ENCODE measurements at places on chromosomes 6 and 20.
A peak's percentile ranks its signal among the peaks of the same experiment; 100 is the strongest.

GRCh38 chr20:6665161-6665560, 102.3 kb upstream of the BMP2 start:
- DNase-seq: no peak

DNA sequence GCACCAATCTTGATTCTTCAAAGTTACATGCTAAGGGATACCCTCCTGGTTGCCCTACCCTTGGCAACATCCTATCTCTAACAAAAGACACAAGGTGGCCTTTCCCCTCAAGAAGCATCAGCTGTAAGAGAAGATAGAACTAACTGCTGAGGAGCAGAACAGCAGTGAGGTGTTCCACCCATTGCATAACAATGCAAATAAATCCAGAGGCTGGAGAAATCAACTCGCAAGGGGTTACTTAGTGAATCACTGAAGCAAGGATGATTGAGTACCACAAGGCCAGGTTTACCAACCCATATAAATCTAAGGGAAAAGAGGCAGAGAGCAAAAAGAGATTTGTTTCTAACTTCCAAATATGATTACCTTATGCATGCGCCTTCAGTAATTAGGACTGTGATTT, 36.7 kb downstream of the F13A1 start:
- no peak for DNase-seq

GRCh38 chr6:159833997-159834603, 34.0 kb downstream of the PNLDC1 start:
- no peak for DNase-seq

- DNase-seq: no peak
These were observed 21.2 kb downstream of the KIF25 start for GRCh38 chr6:168018664-168019063.

- DNase-seq: no peak
These were observed 218.8 kb downstream of the TFAP2A start for GRCh38 chr6:10196090-10196489.

DNA sequence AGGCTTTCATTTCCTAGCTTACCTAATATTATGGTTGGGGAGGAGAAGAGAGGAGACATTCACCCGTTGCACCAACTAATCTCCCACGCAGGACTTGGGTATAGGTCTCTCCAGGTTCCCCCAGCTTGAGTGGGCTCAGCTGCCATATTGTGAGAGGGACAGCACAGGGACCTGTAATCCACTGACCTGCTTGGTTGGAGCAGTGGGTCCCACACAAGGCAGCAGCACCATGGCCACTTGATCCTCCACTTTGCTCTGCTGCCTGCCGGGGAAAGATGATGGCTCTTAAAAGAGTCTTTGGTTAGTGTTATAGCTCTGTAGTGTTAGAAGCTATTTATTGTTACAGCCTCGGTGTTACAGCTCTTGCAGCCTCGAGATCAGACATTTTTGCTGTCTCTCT, 22.5 kb upstream of the ECHDC1 start:
- DNase-seq: no peak

GRCh38 chr20:39036851-39037250, 74.7 kb downstream of the DHX35 start:
- no peak for DNase-seq

GRCh38 chr6:132227904-132228303, 173.4 kb downstream of the MOXD1 start:
- no peak for DNase-seq

DNA sequence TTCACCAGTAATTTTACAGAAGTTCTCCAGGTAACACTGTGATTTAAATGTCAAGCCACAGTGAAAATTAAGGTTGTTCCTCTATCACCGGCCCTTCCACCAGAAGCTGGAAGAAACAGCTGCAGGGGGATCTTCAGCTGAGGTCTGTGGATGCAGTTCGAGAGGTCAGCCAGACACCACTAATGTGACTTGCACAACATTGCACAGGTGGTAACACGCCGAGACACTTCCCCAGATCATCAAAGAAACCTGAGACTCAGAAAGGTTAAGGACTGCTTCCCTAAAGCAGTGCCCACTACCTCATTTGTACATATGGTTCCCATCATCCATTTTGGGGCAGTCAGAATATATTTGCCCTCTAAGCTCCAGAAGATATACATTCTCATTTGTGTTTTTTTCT, 8.1 kb upstream of the SERPINB9 start:
- no peak for DNase-seq

GRCh38 chr6:45966797-45967196, 48.9 kb downstream of the CLIC5 start:
- DNase-seq: no peak

GRCh38 chr20:64160526-64161355, 3.5 kb upstream of the MYT1 start:
- peak; percentile 46 for DNase-seq

DNA sequence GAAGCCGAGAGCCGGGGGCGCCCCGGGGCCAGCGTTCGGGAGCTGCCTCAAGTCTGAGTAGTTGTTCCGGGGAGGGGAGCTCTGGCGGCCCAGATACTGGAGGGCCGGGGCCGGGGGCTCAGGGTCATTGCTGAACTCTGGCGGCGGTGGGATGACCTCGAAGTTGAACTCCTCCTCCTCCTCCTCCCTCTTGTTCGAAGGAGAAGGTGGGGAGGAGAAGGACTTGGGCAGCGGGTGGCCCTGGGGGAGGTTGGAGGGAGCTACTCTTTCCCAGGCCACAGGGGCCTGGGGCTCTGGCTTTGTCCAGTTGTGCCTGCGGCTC, 37.7 kb downstream of the C6orf132 start:
- no peak for DNase-seq

GRCh38 chr6:33983721-33984465, 162.0 kb downstream of the GRM4 start:
- no peak for DNase-seq

- DNase-seq: no peak
These were observed 14.7 kb downstream of the RAD21L1 start for GRCh38 chr20:1240549-1240948.

DNA sequence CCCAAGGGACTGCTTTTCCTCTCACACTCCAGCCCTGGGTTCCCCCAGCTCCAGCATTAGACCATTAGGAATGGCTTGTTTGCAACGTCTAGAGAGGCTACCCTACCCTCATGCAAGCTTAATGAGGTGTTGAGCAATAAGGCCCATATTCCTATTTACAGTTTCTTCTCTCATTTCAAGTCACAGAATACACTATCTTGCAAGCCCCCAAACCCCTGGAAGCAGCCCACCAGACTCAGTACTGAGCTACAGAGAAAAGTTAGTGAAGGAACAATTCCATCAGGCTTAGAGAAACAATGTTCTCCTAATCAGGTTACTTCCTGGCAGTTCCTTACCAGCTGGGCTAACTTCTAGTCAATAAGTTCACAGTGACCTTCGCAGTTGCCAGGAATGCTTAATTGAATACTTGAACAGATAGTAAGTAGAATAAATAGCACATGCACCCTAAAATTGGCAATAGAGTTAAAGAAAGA, 606.5 kb upstream of the NOX3 start:
- no peak for DNase-seq

DNA sequence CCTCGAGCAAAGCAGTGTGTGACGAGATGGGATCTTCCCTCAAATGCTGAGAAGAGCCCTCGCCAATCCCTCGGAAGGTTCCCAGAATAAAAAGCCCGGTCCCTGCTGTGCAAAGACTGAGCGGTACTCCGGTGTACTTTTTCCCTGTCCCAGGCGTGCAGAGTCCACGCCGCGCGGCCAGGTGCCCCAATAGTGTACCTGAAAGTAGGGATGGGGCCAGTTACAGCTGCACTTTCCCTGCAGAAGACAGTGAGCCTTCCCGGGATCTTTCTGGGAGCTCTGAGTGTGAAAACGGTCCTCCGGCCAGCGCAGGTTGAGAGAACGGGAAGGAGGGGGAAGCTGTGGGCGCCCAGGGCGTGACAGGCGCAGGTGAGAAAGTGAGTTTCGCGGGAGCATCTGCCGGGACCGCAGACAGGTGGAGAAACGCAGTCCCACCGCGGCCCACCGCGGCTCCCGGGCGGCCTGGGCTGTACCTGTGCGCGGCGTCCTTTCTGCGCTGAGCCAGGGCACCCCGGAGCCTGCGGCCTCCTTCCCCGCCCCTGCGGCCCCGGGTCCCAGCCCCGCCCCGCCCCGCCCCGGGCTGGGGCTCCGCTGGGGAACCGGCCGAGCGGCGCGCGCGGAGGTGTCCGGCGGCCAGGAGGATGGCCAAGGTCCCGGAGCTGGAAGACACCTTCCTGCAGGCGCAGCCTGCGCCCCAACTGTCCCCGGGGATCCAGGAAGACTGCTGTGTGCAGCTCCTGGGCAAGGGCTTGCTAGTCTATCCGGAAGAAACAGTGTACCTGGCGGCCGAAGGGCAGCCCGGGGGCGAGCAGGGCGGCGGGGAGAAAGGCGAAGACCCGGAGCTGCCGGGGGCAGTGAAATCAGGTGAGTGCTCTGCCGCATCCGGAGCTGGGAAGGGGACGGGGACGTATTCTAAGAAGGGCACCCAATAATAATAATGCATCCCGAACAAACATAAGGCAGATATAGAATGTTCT, at the start of gene RFX6:
TSS of gene RFX6 (plus strand) at position 608 of the 977 bp plus-strand sequence. CDS start at position 642, 34 bp downstream.
- peak; percentile 32 for DNase-seq

DNA sequence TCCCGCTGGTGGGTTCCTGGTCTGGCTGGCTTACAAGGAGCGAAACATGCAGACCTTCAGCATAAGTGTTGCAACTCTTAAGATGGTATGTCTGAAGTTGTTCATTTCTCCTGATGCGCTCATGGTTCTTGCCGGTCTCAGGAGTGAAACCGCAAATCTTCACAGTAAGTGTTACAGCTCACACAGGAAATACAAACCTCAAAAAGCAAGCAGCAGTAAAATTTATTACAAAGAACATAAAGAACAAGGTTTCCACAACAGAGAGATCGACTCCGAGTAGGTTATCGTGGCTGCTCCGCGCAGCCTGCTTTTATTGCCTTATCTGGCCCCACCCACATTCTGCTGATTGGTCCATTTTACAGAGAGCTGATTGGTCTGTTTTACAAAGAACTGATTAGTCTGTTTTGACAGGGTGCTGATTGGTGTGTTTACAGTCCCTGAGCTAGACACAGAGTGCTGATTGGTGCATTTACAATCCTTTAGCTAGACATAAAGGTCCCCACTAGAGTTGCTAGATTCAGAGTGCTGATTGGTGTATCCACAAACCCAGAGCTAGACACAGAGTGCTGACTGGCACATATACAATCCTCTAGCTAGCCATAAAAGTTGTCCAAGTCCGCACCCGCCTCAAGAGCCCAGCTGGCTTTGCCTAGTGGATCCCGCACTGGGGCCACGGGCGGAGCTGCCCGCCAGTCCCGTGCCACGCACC, 39.2 kb downstream of the TRIM27 start:
- no peak for DNase-seq

DNA sequence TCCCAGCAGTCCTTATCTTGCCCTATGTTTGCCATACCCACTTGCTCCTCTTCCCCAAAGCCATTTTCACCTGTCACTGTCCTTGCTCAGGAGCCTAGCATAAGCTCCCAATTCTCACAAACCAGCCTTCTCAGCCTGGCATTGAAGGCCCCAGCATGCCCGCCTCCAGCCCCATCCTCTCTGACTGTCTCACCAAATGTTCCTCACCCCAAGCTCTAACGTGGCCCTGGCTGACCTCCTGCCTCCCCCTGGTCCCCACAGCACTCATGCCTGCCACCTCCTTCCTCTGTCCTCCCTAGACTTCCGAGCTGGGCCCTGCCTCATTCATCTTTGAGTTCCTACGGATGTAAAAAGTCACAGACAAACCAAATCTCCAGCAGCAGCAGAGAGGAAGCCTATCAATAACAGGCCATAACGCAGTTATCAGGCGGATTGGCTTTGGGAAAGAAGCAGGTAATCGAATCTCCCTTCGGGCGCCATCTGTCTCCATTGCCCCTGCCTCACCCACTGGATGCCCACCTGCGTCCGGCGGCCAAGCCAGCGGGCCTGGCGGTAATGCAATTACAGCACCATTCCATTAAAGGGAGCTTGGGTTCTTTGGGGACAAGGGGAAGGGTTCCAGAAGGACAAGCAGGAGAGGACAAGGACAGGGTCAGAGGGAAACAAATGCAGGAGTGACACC, 104.4 kb downstream of the MRPL14 start:
- DNase-seq: no peak

GRCh38 chr20:51029963-51030920, 7.3 kb upstream of the KCNG1 start:
- DNase-seq: no peak

GRCh38 chr6:30757261-30757904, 13.0 kb upstream of the IER3 start:
- DNase-seq: no peak

- DNase-seq: no peak
These were observed 20.2 kb upstream of the PAQR8 start for GRCh38 chr6:52341561-52342260.

- no peak for DNase-seq
These were observed 118.7 kb downstream of the CLIC5 start for GRCh38 chr6:45896783-45897441.

DNA sequence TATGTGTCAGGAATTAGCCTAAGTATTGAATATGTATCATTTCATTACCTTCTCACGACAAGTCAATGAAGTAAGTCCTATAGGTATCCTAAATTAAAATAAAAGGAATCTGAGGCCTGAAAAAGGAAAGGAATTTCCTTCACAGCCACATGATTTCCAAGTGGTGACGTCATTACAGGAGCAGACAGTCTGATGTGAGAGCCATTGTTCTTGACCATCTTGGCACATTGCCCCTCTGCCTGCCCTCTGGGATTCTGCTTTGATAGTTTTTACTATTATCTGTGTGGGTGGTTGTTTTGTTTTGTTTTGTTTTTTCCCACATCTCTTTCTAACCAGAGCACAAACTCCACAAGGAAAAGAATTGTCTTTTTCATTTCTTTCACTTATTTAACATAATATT, 219.8 kb upstream of the UFL1 start:
- DNase-seq: no peak

DNA sequence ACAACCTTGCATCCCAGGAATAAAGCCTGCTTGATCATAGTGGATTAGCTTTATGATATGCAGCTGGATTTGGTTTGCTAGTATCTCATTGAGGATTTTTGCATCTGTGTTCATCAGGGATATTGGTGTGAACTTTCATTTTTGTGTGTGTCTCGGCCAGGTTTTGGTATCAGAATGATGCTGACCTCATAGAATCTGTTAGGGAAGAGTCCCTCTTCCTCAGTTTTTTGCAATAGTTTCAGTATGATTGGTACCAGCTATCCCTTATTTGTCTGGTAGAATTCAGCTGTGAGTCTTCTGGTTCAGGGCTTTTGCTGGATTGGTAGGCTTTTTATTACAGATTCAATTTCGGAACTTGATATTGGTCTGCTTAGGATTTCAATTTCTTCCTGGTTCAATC, 132.5 kb downstream of the ZFAND3 start:
- DNase-seq: no peak

DNA sequence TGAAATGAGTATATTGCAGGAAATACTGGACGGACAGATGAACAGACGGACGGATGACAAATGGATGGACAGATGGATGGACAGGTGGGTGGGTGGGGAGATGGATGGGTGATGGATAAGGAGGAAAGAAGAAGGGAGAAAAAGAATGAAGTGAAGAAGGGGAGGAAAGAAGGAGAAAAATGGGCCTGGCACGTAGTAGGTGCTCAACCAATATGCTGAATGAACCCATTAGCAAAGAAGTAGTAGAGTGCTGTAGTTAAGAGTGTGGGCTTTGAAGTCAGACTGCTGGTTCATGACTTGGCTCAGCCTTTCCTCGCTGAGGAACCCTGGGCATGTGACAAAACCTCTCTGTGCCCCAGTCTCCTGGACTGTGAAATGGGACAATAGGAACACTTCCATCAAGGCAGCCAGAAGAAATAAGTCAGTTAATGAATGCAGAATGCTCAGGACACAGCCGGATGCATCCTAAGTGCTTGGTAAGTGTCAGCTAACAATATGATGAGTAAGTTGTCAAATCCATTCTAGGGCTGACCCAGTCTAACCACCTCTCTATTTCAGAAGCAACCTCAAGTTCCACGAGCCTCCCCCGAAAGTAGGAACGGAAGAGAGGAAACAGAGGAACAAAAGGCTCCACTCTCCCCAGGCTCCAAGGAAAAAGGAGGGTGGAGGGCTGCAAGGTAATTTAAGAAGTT, 37.9 kb downstream of the PREX1 start:
- DNase-seq: no peak

Data from ELF-1 (cell line).